ENCODE measurements at places on chromosomes 12 and 14. TPM values are rescaled to one million over a fixed set of nuclear protein-coding genes. Genes with fewer than 3 reads are reported as not detected.

- H3K4me1 ChIP-seq = no peaks in the 10 kb centered on the region
- H3K36me3 ChIP-seq = no peaks in the 10 kb centered on the region
- H3K4me3 ChIP-seq = no peak overlapping the region
- DNase-seq = no peak
Measured at GRCh38 chr14:34228650-34228976, 233.4 kb downstream of the SPTSSA start.

DNA sequence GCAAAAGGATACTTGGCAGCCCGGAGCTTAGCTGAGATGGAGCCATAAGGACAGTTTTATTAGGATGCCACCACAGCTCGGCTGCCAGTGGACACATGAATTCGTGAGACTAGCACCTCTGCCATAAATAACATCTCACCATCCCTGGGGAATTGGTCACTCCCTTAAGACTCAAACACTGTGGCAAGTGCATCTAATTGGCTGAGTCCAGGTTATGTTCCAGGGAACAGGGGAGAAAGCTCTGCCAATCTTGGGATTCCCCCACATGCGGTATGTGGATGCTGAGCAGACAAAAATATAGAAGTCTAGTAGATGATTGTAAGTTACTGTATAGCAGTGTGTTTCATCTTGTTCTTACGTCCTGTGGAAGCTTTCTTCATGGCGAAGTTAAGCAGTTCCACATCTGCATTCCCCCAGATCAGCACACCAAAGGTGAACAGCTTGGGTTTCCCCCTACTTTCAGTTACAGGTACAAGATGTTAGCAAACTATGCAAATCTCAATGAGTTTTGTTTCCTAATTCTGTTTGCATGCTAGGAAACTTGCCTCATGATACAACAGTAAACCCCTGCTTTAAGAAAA lies 131.1 kb downstream of the ETV6 start:
- no peaks in the 10 kb centered on the region for H3K36me3 ChIP-seq
- no peak overlapping the region for H3K4me3 ChIP-seq
- no peak for DNase-seq
- peaks cover 6% of the 10 kb centered on the region for H3K4me1 ChIP-seq
- no peaks in the 10 kb centered on the region for H3K27me3 ChIP-seq
- no peak overlapping the region for H3K27ac ChIP-seq

DNA sequence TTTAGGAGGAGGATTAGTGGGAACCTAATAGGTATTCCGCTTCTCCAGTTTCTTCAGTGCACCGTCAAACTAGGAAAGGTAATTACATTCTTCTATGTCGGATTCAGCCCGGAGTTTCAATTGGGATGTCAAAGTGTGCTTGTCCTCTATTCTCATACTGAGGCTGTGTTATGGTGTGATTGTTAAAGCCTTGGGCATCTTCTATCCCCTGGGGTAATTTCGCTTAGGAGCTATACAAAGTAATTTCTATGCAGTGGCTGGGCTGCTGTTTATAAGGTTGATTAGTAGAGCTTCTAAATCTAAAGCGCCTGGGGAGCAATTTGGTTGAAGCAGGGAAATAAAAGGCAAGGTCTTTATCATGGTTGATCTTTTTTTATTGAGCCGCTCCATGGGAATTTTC lies 399.6 kb downstream of the ZFP36L1 start:
- no peaks in the 10 kb centered on the region for H3K36me3 ChIP-seq
- H3K4me1 ChIP-seq = no peaks in the 10 kb centered on the region
- no peak for DNase-seq
- no peaks in the 10 kb centered on the region for H3K27me3 ChIP-seq
- no peak overlapping the region for H3K4me3 ChIP-seq

The RNU4-1 gene
- total RNA-seq = 2,065 TPM

DNA sequence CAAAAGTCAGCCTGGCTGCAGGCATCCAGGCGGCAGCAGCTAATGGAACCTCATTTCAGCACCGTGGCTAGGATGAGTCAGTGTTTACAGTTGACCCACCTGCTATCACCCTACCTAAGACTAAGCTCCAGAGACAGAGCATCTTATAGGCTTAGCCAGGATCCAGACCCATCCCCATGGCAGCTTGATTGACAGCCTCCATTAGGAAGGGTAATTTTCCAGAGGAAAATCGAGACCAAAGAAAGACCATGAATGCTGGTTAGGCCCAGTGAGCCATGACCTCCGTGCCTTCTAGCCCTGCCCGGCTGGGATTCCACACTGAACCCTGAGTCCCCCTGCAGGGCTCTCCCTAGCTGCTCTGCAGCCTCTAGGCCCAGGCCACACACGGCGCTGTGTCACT lies 38.7 kb downstream of the TUNAR start:
- no peak overlapping the region for H3K27ac ChIP-seq
- peaks cover 14% of the 10 kb centered on the region for H3K27me3 ChIP-seq
- no peak overlapping the region for H3K4me3 ChIP-seq

The SERPINA9 gene
- not detected for total RNA-seq

GRCh38 chr14:100391173-100391572 lies 68.0 kb downstream of the SLC25A47 start:
- no peaks in the 10 kb centered on the region for H3K27me3 ChIP-seq
- H3K4me1 ChIP-seq = peaks cover 14% of the 10 kb centered on the region
- H3K27ac ChIP-seq = no peak overlapping the region
- no peaks in the 10 kb centered on the region for H3K36me3 ChIP-seq
- no peak overlapping the region for H3K4me3 ChIP-seq

The RNASE1 gene
- total RNA-seq = 2.0 TPM

- peaks cover 39% of the 10 kb centered on the region for H3K4me1 ChIP-seq
- H3K36me3 ChIP-seq = no peaks in the 10 kb centered on the region
- no peak for DNase-seq
Measured at GRCh38 chr14:74763803-74764531, 851 bp downstream of the YLPM1 start.

DNA sequence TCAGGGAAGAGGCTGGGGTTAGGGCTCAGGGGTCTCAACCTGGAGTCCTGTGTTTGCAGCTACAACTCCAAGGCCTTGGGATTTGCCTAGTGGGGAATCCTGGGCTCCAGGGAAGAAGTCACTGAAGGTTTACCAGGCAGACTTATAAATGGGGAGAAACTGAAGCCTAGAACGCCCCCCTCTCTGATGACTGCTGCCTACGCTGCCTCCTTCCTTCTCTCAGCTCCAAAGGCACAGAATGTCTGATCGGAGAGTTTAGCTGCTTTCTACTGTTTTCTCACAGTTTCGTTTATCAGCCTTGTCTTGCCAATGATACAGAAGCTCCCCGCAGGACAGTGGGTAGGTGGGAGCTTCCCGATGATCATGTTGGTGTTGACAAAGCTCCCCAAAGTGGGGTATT lies 101.7 kb downstream of the CACNA1C start:
- H3K36me3 ChIP-seq = no peaks in the 10 kb centered on the region
- no peak overlapping the region for H3K4me3 ChIP-seq
- H3K27ac ChIP-seq = no peak overlapping the region
- no peaks in the 10 kb centered on the region for H3K27me3 ChIP-seq
- no peaks in the 10 kb centered on the region for H3K4me1 ChIP-seq

DNA sequence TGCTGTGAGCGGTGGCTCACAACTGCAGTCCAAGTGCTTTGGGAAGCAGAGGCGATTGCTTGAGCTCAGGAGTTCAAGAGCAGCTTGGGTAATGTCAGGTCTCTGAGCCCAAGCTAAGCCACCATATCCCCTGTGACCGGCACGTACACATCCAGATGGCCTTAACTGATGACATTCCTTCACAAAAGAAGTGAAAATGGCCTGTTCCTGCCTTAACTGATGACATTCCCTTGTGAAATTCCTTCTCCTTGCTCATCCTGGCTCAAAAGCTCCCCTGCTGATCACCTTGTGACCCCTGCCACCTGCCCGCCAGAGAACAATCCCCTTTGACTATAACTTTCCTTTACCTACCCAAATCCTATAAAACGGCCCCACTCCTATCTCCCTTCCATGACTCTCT lies 48.6 kb downstream of the SLC25A47 start:
- no peak overlapping the region for H3K4me3 ChIP-seq
- H3K27me3 ChIP-seq = no peaks in the 10 kb centered on the region
- DNase-seq = no peak
- no peak overlapping the region for H3K27ac ChIP-seq
- no peaks in the 10 kb centered on the region for H3K36me3 ChIP-seq
- peaks cover 19% of the 10 kb centered on the region for H3K4me1 ChIP-seq

The MUCL1 gene
- not detected for total RNA-seq

DNA sequence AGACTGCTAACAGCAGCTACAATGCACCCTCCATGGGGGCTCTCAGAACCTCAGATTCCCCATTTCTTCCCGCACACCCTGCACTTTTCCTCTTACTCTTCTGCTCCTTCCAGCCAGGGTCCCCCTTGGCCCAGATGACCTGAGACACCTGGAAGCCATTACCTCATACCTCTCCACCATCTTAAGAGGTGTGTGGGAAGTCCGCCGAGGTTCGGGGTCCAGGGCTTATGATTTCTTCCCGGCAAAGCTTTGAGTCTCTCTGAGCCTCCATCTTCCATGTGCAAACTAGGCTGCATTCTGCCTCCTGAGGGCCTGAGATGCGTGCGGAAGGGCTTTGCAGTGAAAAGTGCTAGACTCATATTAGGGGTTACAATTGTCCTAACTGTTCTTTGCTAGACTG lies 5.3 kb downstream of the GSC start:
- peaks cover 60% of the 10 kb centered on the region for H3K27me3 ChIP-seq
- H3K27ac ChIP-seq = no peak overlapping the region
- H3K36me3 ChIP-seq = no peaks in the 10 kb centered on the region
- no peak for DNase-seq
- no peak overlapping the region for H3K4me3 ChIP-seq

The RPS6KL1 gene
- 6.3 TPM for total RNA-seq

DNA sequence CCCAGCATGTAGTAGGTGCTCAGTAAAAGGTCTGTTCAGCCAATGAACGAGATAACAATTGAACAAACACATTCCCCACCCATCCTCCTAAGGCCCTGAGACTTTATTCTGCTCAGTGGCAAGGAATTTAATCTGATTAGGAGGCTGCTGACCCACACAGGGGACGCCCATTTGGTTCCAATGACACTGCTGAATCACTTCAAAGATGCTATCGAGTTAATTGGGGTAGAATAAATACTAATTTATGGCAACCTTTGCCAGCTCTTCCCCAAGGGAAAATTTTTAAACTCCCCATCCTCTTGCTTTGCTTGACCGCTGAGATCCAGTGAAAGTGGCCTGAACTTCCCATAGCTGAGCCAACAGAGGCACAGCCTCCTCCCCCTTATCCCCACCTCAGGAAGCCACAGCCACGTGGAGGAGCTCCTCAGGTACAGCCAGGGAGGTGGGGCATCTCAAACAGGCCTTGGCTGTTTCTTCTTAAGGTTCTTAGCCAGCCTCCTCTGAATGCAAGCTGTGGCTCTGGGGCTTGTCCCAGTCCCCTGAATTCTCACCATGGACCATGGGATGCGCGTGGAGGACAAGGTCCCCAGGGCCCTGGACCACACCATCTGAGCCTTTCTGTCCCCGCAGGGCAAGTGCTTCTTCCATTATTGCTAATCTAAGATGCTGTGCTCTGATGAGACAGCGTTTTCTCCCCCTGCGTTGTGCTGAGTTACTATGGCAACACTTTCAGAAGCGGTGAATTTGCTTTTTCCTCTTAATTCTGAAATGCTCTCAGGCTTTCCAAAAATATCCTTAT lies 26.7 kb downstream of the C14orf132 start:
- H3K27ac ChIP-seq = no peak overlapping the region
- no peaks in the 10 kb centered on the region for H3K36me3 ChIP-seq
- no peak overlapping the region for H3K4me3 ChIP-seq
- H3K4me1 ChIP-seq = no peaks in the 10 kb centered on the region

Data from T-cell (primary cell).